T-cell (primary cell): ENCODE measurements at places on chromosomes 11 and 22.

DNA sequence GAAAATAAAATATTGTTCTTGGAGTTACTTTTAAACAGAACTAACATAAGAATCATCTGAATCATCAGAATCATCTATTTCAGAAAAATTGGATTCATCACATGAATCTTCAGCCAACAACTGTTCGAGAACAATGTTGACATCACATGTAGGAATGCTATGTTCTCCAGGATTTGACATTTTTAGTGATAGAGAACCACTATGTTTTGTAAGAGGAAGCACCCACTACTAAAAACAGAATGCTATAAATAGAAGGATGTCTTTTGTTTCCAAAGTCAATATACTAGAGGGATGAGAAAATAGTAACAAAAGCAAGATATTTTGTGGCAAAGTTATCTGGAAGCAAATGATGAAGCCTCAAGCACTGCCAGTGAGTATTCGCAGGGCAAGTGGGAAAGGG, 263.4 kb upstream of the DDI1 start:
- H3K27ac ChIP-seq: no peak overlapping the region
- no peak for DNase-seq
- no peak overlapping the region for H3K4me3 ChIP-seq
- no peaks in the 10 kb centered on the region for H3K27me3 ChIP-seq
- no peaks in the 10 kb centered on the region for H3K4me1 ChIP-seq

DNA sequence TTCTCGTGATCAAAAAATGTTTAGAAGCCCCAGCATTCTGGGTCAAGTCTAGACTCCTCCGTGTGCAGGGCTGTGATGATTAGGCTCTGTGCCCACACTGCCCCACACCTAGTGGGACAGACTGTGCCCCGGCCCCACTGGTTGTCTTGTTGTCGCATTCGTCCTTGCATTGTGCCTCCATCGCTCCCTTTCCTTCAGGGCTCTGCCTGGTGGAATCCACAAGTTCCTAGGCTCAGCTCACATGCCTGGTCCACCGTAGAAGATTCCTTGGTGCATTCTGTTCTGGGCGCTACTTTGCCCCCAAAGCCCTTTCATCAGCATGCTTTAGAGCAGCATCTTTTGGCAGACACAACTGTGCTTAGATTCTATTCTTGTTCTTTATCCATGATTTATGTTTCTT, 23.5 kb upstream of the THY1 start:
- H3K27ac ChIP-seq: no peak overlapping the region
- H3K4me1 ChIP-seq: peaks cover 5% of the 10 kb centered on the region
- no peak overlapping the region for H3K4me3 ChIP-seq
- H3K27me3 ChIP-seq: peaks cover 17% of the 10 kb centered on the region
- DNase-seq: no peak

DNA sequence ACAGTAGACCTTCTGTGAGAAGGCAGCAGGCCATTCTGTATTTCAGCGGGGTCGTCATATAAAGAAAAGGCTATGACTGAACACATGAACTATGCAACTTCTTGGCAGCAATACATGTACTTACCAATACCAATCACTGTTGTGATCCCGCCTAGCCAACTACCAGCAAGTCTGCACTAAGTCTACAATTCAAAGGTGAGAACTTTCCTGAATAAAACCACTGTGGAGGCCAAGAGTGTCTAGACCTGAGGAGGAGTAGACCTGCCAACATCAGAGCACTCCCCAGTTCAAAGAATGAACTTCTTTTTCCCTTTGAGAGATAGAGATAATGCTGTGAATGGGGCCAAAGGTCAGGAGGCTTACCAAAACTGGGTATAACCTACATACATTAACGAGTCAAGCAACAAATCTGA, 108.2 kb downstream of the SIK3 start:
- no peaks in the 10 kb centered on the region for H3K27me3 ChIP-seq
- H3K27ac ChIP-seq: no peak overlapping the region
- H3K4me3 ChIP-seq: no peak overlapping the region
- DNase-seq: no peak

GRCh38 chr11:35804451-35805040, 139.3 kb upstream of the LDLRAD3 start:
- DNase-seq: no peak
- H3K4me3 ChIP-seq: no peak overlapping the region
- no peak overlapping the region for H3K27ac ChIP-seq

- DNase-seq: no peak
- H3K36me3 ChIP-seq: no peaks in the 10 kb centered on the region
- H3K4me1 ChIP-seq: peaks cover 20% of the 10 kb centered on the region
- no peak overlapping the region for H3K27ac ChIP-seq
- no peak overlapping the region for H3K4me3 ChIP-seq
- H3K27me3 ChIP-seq: peaks cover 16% of the 10 kb centered on the region
Measured at GRCh38 chr11:67633758-67634365, 4.1 kb upstream of the NUDT8 start.

- H3K4me1 ChIP-seq: no peaks in the 10 kb centered on the region
- no peaks in the 10 kb centered on the region for H3K36me3 ChIP-seq
- peaks cover 4% of the 10 kb centered on the region for H3K27me3 ChIP-seq
- H3K4me3 ChIP-seq: no peak overlapping the region
- no peak overlapping the region for H3K27ac ChIP-seq
- no peak for DNase-seq
Measured at GRCh38 chr11:108601150-108601549, 7.6 kb upstream of the EXPH5 start.

- H3K36me3 ChIP-seq: peaks cover 3% of the 10 kb centered on the region
- no peak overlapping the region for H3K27ac ChIP-seq
- peak; percentile 20 for DNase-seq
Measured at GRCh38 chr11:126416542-126417090, 61.1 kb downstream of the ST3GAL4 start.

DNA sequence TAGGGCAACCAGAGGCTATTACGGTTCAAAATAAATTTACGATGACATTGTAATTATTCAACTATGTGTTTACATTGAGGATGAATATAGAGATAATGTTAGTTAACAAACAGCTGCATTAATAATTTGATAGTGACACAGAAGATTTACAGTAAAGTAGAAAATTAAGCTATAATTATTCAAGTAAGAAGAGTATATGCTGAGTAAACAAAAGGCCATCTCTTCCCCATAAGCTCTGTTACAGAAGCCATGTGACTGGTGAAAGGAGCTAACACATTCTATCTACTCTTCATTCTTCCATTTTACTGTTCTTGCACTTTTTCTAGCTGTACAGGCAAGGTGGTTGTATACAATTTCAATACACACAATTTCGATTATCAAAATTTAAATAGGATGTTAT, 54.2 kb downstream of the IMMP1L start:
- no peaks in the 10 kb centered on the region for H3K27me3 ChIP-seq
- H3K36me3 ChIP-seq: no peaks in the 10 kb centered on the region
- H3K27ac ChIP-seq: no peak overlapping the region
- DNase-seq: no peak
- H3K4me1 ChIP-seq: no peaks in the 10 kb centered on the region

DNA sequence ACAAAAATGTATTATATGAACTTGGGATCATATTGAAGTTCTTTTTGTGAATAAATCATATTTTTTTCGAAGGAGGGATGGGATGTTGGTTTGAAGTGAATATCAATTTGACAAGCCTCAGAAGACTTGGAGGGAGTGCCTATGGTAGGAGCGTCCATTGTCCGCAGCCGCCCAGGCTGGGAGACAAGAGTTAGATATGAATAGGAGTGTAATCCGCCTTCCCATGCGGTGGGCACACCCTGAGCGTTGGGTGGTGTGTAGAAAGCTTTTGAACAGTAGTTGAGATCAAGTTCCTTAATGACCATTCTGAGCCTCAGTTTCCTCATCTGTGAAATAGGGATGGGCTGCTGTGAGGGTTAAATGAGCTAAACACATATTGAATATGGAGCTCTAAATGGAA, 7.0 kb downstream of the CD82 start:
- no peak overlapping the region for H3K4me3 ChIP-seq
- no peak for DNase-seq
- H3K27me3 ChIP-seq: no peaks in the 10 kb centered on the region
- peaks cover 59% of the 10 kb centered on the region for H3K4me1 ChIP-seq

DNA sequence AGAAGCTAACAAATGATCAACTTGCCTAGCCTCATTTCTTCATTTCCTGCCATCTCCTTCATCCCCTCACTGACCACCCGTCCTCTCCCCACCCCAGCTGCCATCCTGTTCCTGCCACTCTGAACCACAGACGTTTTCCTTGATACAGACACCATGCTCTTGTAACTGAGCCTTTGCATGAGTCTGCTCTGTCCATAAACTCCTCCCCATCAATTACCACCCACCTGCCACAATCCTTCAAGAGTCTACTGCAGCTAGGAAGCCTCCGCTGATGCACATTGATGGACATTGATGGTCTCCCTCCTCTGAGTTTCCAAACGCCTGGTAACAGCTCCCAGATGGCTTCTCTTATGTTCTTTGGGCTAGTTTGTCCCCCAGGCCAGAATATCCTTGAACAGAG, 193.8 kb downstream of the DBX1 start:
- no peak overlapping the region for H3K27ac ChIP-seq
- DNase-seq: no peak
- H3K4me1 ChIP-seq: no peaks in the 10 kb centered on the region
- no peaks in the 10 kb centered on the region for H3K36me3 ChIP-seq

DNA sequence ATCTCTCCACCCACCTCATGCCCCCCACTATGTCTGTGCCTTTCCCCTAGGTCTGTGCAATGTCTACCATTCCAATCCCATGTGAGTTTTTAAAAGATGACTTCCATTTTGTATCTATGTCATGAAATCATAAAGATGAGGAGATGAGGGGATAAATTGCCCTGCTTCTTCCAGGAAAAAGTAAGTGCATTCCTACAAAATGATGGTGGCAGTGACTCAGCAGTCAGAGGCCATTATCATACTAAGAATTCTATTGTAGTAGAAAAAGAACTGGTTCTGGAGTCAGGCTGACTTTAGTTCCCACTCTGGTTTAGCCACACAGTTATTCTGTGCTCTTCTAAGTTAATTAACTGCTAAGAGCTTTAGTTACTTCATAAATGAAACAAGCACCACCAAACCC, 89.6 kb upstream of the API5 start:
- H3K4me1 ChIP-seq: no peaks in the 10 kb centered on the region
- H3K27me3 ChIP-seq: no peaks in the 10 kb centered on the region
- no peak for DNase-seq
- H3K4me3 ChIP-seq: no peak overlapping the region
- no peak overlapping the region for H3K27ac ChIP-seq
